ENCODE measurements at places on chromosomes 5 and 9.

- no peak for DNase-seq
These were observed 24.9 kb downstream of the TRPM3 start for GRCh38 chr9:71096421-71097108.

- DNase-seq, result no peak
These were observed 139.8 kb upstream of the BASP1 start for GRCh38 chr5:17077440-17078233.

DNA sequence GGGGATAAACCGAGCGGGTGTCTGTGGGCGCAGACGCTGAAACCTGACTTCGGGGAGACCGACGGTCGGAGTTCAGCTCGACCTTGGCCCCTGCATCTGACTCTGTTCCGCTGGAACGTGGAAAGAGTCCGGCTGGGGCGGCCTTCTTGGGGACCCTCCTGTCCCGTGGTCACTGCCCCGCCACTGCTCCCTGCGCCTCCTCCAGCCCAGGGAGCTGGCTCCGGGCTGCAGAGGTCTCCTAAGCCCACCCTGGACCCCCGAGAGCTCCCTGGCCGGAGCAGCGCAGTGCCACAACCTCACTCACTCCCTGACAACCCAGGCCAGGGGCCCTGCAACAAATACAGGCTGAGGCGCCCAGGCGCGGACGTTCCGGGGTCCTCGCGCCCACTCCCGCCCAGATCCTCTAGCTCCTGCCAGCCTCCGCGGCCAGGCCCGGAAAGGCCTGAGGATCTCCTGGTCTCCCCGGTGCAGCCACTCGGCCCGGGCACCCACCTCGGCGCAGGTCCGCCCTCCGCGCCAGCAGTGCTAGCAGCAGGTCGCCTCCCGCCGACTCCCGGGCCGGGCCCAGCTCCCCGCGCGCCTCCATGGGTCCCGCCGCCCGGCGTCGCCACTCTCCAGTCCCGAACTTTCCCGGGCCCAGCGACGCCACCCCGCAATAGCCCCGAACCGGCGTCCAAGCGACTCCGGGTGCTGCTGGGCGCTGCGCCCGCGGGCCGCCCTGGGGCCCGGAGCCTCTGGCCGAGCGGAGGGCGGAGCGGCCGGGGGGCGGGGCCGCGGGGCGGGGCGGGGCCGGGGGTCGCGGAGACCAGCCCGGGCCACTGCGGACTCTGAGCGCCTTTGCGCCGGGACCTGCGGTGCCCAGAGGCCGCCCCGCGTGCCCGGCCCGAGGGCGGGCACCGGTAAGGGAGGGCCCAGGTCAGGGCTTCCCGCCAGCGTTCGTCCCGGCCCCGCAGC is 2.2 kb downstream of the LHX3 start:
- DNase-seq, result no peak

DNA sequence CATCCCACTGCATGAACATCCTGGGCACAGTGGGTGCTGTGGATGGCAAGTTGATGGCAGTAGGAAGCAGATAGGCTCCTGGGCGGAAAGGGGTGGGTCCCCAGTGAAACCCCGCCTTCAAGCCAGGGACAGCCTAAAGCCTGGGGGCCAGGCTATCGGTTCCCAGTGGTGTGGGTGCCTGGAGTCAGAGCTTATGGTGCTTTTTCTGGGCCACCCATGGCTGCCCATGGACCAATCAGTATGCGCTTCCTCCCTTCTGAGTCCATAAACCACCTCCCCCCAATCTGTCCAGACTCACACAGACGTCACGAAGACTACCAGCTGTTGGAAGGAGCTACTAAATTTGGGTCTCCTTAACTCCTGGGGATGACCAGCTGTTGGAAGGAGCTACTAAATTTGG is 17.5 kb upstream of the ECPAS start:
- DNase-seq, result no peak

DNA sequence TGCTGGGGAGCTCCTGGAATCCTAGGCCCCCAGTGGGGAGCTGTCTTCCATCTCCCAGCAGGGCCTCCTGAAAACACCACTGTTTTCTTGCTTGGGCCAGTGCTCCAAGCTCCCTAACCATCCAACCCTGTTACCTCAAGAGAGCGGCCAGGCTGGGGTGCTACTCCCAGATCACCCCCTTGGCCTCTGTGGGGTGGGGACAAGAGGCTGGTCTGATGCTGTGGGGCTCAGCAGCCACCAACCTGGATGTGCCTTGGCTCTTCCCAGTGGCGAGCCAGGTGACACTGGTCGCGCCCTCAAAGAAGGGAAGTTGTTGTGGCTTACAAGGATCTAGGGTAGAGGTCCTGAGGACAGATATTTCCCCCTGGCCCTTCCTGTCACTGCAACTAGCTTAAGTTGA is 49.0 kb downstream of the SECISBP2 start:
- no peak for DNase-seq

DNA sequence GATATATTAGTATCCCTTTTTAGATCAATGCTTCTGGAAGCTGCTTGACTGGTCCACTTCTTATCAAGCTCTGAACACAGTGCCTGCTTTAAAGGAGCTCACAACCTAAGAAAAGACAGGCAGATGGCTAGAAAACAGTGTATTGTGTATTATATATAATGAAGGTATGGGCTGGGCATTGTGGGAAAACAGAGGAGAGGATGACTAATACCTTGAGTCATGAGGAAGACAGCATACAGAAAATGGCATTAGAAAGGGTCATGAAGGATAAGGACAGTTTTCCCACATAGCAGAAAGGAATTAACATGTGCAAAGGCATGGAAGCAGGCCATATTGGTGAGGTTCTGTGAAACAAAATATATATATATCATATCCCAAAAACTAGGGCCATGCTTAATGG is 309.6 kb downstream of the MLLT3 start:
- DNase-seq, result no peak

DNA sequence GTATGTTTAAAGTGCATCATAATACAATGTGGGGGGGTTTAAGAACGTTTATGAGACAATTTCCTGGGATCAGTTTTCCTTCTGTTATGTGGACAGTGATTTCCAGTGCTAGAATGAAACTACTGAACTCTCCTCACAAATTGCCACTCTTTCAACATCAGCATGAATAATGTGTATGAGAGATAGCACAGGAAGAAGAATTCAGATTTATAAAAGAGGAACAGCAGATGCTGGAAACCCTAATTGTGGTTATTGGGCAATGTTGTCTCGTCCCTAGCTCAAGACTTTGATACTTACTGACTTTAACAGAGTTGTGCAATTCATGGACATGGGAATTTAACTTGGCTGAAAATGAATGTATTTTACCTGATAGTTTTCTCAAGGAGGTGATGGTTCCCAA is 410.8 kb upstream of the MEF2C start:
- DNase-seq, result no peak

DNA sequence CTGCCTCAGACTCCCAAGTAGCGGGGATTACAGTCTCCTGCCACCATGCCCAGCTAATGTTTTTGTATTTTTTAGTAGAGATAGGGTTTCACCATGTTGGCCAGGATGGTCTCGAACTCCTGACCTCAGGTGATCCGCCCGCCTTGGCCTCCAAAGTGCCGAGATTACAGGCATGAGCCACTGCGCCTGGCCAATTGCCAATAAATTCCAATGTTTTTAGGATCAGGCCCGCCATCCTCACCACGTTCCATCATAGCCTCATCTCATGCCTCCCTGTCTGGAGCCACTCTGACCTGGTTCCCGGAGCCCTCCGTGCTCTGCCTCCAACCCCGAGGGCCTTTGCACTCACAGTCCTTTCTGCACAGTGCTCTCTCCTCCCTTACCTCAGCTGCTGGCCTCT is 71.5 kb upstream of the RAPGEF1 start:
- no peak for DNase-seq

GRCh38 chr5:111255169-111255568 is 31.0 kb downstream of the CAMK4 start:
- DNase-seq, result no peak

DNA sequence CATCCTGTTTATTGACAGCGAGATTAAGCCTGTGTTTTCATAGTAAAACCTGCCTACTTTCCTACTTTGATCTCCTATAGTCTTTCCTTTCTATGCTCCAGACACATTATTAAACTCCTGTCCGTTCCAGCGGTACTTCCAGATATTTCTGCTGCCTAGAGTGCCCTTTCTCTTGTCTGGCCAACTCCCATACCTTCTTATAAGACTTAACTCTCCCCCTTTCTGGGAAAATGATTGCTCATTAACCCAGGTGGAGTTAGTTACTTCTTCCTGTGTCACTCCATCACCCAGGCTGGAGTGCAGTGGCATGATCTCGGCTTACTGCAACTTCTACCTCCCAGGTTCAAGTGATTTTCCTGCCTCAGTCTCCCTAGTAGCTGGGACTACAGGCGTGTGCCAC is 33.1 kb downstream of the KDM4C start:
- DNase-seq, result no peak

- no peak for DNase-seq
These were observed 200.8 kb upstream of the ST8SIA4 start for GRCh38 chr5:101103874-101104273.
